HS-5 (cell line): ENCODE measurements at places on chromosomes 7 and 10.
A peak's percentile ranks its signal among the peaks of the same experiment; 100 is the strongest.

DNA sequence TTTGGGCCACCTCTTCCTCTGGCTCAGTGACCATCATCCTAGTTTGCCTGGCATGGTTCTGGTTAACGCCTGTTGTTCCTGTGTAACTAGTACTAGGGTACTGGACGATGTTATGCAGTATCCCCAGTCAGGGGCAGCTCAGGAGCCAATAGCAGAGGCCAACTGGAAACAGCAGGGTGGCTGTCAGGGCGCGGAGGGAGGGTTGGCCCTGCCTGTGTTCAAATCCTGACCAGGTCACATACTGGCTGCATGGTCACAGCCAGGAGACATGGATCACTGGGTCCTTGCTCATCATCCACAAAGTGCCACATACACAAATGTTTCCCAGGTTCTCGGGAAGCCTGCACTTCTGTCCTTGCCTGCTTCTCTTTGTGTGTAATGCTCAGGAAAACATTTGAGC lies 12.3 kb upstream of the RBP3 start:
- no peak for DNase-seq

- DNase-seq, result no peak
Measured at GRCh38 chr7:31029251-31030042, 22.7 kb upstream of the ADCYAP1R1 start.

GRCh38 chr10:121999301-121999700 lies 10.3 kb downstream of the TACC2 start:
- DNase-seq, result no peak

- DNase-seq, result no peak
Measured at GRCh38 chr7:157210682-157211081, 72.0 kb downstream of the UBE3C start.

DNA sequence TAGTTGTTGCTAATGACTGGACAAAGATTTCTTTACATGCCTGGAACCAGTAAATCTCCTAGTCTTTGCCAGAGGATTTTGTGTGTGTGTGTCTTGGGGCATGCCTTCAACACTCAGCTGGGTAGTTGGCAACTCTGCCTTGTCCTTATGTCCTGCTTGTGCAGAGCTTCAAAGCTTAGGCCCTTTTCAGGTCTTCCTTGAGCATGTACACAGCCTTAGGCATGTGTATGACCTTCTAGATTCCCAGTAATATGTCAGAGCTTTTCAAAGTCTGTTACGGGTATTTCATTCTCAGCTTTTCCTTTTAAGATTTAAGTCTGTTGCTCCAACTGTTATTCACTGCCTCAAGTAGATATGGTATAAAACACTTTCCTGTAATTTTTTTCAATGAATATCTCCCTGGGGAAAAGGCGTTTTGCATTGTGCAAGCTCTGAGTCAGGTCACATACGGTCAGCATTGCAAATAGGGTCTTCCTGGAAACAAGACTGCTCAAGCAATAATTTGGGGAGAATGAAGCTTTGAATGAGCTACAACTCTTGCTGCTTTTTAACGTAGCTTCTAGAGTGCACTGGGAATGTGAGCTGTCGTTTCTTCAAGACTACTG lies 25.5 kb downstream of the SHOC2 start:
- DNase-seq, result peak; percentile 48

GRCh38 chr10:12839941-12840611 lies 161.4 kb downstream of the CCDC3 start:
- no peak for DNase-seq

DNA sequence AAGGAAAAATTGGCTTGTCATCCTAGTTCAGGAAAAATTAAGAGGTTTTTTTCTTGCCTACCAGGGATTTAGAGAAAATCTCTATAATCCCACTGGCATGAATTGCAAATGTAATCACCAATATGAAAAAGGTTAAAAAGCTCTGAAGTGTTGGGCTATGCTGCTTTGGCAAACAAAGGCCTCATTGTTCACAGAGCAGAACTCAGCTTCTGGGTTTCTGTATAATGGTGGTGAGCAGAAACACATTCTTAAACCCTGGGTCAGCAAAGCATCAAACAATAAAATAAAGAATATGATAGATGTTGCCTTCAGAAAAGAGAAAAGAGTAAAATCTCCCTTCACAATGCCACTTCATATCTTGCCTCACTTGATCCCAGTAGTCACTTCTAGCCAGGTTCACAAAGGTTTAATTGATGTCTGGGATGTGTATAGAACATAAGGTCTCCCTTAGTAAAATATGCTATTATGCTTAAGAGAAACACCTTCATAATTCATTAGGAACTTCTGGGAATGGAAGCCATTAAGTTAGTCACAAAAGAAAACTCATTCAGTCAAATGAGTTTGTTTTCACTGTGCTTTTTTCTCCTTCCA lies 1255.5 kb upstream of the PHF14 start:
- no peak for DNase-seq

- DNase-seq, result peak; percentile 76
Measured at GRCh38 chr7:27168265-27168947, 3.1 kb upstream of the HOXA9 start.

DNA sequence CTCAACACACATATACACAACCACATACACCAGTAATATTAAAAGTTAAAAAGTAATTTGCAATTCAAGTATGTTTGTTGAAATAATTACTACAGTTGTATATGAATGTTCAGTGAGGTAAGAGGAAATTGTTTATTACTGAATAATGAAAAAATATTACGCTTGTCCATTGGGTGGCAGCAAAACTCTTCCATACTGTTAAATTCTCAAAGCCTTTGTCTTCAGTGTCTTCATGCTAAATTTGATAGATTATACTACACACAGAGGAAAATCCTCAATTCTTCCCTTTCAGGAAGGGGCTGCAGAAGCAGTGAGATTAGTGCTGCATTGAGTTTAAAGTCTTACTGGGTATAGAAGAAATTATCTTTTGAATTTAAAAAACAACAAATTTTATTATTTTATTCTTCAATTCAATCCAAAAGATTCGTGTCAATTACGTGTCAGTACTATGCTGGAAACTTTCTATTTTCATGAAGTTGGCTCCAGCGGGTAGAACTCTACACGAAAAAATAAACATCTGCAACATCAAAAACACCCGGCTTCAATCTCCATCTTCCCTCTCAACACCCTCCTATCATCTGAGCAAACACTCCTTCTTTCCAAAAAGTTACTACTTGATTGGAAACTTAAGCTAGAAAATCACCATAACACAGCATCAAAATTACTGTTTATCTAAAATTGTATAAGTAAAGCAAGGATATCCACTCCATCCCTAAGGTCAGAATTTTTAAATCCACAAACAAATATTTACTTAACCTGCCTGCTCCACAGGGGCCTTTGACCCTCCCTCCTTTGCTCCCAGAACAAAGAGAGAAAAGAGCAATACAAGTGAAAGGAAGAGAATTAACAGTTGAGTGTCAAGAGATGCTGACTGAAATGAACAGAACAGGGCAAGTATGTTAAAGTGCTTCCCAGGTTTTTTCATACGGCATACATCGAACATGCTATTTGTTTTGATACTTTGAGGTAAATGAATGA lies 37.0 kb upstream of the TES start:
- DNase-seq, result no peak

DNA sequence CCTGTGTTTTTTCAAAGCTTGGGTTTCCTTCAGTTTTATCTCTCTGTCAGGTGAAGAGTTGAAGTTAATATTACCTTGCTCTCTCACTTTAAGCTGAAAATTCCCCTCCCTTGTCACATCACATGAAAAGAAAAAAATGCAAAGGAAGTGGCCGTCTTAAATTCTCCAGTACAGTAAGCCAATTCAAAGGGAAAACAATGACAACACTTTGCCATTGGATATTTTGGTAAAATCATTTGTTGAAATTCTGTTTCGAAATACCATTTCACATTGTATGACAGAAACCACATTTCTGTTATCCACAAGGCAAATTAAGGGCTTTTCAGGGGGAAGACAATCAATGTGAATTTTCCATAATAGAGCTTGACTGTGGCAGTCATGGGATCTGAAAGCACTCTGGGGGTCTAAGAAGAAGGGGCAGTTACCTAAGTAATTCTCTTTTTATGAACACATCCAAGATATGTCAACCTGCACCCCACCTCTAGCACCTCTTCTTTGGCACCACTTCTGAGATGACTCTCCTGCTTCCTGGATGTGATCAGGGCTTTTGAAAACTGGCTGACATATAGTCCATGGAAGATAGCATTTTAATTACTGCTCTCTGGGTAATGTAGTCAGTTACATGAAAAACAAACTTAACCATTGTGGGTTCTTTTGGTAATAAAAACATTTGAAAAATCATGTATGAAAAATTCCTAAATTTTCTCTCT lies 63.8 kb downstream of the ENTPD1 start:
- no peak for DNase-seq

DNA sequence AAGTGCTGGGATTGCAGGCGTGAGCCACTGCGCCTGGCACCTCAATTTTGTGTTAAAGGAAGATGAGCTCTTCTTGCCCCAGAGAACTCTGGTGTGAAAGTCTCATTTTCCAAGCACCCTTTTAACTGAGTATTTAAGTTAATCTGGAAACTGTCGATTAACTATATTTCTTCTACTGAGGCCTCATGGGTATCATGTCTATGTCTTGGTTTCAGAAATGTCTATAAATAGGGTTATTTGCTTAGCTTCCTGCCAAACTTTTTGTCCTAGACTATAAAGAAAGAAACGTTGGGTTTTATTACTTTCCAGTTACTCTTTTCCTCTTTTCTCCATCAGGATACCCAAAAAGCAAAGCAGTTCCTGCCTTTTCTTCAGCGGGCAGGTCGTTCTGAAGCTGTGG lies 102.4 kb downstream of the LRRC4 start:
- no peak for DNase-seq

DNA sequence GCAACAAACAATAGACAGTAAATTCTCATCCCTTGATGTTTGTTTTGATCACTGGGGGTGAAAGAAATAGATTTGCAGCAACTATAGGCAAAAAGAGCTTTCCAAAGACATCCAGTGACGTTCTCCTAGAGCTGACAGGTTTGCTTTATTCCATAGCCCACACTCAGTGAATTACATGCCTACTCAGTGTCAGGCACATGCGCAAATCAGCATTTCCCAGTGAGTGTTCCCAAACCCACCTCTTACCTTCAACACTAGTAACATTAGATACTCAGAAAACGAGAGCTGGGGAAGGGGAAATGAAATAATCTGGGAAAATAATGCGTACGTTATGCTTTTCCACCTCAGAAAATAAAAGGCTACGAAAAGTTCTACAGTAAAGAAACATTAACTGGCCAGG lies 144.1 kb downstream of the CPEB3 start:
- no peak for DNase-seq

DNA sequence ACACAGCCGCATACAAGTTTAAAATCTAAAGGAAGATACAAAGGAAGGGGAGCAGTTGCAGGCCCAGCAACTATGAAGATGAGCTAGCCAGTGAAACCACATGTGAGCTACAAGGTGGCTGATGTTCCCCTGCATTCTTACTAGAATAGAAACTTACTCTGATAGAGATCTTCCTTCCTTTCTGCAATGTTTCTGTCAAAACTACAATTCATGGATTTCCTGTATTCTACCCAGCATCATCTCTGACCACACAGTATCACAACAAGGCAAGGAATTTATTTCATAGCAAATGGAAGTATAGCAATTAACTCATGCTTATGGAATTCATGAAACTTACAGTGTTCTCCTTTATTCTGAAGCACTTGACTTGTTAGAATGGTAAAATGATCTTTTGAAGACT lies 68.7 kb upstream of the AASS start:
- no peak for DNase-seq

- DNase-seq, result no peak
Measured at GRCh38 chr7:69912846-69913245, 314.6 kb downstream of the AUTS2 start.

DNA sequence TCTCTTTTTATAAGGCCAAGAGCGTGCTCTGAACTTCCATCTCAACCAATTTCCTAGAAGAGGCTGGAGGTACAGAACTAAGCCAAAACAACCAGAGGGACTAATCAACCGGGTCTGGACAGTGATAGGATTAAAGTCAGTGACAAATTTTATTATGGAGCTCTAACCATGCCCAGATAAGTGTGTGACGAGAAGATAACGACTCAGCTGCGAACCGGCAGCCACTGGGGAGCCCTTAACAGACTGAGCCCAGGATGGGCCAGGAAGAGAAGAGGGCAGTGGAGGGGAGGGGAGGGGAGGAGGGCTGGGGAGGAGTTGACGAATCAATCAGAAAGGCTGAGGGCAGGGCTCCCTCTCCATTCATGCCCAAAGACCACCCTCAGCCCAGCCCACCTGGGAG lies 119.9 kb downstream of the PLXNA4 start:
- no peak for DNase-seq

- no peak for DNase-seq
Measured at GRCh38 chr7:79340212-79340611, 113.3 kb downstream of the MAGI2 start.

DNA sequence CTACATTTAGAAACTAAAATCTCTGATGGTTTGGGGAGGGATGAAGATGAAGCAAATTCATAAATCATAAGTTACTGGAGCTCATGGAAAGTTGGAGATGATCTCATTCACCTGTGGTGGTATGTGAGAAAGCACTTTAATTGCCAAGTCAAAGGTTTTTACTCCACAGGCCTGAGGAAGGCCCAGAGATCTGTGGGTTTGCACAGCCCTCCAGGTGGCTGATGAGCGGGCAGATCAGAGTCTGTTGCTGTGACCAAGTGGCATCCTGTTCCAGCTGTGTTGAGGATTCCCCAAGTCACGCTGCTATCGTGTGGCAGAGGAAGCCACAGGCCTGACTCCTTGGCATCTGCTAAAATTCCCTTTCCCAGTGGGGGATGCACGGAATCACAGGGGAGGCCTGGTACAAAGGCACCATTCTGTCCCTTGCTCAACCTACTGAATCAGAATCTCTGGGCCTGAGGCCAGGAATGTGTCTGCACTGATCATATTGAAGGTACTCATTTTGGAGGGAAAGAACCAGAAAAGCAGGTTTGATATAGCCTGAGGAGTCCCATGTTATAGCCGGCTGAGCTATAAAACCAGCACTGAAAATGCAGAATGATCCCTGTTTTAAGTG lies 19.7 kb upstream of the DDC start:
- DNase-seq, result no peak

GRCh38 chr7:85205754-85206153 lies 18.9 kb upstream of the SEMA3D start:
- no peak for DNase-seq

DNA sequence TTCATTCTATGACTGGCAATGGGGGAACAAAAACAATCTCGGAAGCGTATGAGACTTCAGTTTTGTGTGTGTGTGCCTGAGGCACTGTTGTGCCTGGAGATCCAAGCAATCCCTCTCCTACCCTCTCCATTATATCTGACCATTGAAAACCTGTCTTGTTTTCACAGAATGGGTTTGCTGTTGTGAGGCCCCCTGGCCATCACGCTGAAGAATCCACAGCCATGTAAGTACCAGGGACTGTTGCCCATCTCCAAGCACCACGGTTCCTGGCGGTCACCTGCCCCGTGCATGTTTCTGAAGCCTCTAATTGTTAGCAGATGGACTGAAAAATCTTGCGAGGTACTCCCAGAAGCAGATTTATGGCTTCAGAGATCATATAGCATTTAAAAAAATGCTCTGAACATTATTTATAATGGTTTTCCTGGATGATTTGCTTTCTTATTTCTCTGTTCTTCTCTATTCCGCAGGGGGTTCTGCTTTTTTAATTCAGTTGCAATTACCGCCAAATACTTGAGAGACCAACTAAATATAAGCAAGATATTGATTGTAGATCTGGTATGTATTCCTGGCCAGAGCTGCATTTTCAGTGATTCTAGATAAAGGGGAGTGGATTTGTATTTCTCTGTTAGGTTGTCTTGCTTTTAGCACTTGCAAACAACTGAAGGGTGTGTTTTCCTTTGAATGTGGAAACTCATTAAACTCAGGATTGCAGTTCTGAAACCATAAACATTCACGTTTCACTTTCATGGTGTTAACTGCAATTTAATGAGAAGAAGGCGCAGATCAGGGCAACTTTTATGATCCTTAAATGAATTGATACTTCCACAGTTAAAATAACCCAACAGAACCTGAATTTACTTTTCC lies 288.2 kb downstream of the TWIST1 start:
- DNase-seq, result no peak

- no peak for DNase-seq
Measured at GRCh38 chr7:117011419-117012260, 58.3 kb downstream of the ST7 start.
